Foreskin keratinocyte (primary cell): ENCODE measurements at places on chromosomes 3 and 15.

DNA sequence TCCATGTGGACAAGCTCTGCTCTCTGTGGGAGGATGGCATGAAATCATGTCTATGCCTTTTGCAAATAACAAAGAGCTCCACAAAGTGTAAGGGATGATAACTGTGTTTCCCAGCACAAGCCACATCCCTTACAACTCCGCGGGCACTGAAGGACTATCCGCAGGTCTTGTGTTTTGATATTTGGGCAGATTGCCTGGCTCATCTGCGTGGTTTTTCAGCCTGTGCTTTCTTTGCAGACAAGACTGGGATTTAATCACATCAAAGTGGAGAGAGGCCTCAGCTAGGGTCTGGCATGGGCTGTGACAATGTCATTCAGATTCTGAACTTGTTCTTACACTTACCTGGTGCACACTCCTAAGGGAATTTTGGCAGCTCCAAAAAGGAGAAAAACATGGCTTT is 30.2 kb upstream of the CA12 start:
- no peak for DNase-seq

DNA sequence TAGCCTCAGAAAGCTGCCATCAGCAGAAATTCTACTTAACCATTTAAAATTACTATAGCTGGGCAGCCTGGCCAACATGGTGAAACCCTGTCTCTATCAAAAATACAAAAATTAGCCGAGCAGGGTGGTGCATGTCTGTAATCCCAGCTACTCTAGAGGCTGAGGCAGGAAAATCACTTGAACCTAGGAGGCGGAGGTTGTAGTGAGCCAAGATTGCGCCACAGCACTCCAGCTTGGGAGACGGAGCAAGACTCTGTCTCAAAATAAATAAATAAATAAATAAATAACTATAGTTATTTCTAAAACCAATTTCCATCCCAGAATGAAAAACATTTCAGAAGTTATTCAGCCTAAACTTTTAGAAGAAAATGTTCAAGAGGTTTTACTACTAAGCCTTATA is 25.1 kb downstream of the LRRFIP2 start:
- DNase-seq = no peak

DNA sequence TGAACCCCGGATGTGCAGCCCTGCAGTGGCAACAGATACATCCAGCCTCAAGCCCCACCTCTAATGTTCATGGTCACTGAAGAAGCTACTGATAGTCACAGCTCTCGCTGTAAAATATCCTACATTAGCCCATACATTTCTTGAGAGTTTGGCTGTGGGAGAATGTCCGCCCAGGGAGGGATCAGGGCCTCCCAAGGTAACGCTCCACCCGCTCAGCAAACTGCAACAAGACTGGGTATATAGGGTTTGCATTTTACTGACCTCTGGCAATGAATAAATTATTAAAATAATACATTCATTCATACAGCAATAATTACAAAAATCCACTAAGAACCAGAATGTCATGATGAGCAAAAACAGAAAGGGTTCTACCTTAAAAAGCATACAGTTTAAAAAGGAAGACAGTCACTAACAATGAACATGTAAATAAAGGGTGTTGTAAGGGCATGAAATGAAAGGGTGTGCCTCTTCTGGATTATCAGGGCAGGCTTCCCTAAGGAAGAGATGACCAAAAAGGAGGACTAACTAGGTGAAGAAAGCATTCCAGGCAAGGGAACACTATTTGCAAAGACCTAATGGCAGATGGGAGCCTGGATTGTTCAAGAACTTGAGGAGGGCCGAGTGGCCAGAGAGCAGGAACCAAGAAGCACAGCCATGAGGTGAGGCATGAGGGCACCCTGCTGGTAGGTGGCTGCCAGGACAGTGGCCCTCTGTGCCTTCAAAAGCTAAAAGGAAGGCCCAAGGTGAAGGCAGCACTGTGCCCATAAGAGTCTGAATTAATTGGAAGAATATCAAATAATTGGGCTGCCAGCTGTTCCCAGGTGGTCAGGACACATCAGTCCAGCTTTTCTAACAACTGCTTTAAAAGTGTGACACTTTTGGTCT is 28.1 kb upstream of the CTDSPL start:
- no peak for DNase-seq

GRCh38 chr3:40846451-40846850 is 321.7 kb downstream of the ZNF621 start:
- DNase-seq = no peak

- DNase-seq = no peak
Measured at GRCh38 chr15:68387381-68388143, 44.4 kb downstream of the ITGA11 start.

GRCh38 chr15:77692614-77693013 is 59.9 kb upstream of the LINGO1 start:
- no peak for DNase-seq

DNA sequence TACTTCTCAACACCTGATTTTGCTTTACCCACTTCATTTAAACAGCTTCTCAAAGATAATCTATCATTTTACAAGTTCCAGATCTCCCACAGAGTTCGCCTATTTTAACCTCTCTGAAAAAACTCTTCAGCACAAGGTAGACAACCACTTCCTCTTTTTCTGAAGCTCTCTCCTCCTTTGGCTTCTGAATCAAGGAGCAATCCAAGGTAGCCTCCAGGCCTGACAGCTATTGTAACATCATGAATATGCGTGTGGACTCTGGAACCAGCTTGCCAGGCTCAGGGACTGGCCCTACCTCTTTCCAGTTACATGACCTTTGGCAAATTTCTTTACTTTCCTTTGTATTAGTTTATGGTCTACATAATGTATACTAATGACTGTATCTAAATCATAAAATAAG is 405.9 kb upstream of the ZNF385D start:
- no peak for DNase-seq

- DNase-seq = no peak
Measured at GRCh38 chr3:72633121-72633520, 215.1 kb downstream of the SHQ1 start.

DNA sequence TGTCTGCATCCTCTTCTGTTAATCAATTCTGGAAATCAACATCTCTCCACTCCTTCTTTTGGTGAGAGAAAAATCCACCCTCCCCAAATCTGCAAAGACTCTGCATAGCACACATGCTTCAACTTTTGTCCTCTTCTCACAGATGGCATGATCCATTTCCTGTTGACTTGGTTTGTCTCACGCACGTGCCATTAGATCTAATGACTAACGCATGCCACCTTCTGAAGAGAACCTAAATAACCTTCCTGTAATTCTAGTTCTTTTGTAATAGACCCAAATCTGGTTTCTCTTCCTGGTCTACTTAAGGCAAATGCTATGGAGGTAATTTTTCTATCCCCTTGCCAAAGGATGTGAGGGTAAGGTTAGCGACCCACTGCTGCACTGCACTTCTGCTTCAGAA is 51.0 kb upstream of the ATOSA start:
- peak; percentile 63 for DNase-seq

GRCh38 chr3:195407531-195408409 is 35.0 kb downstream of the ACAP2 start:
- DNase-seq = no peak

- DNase-seq = no peak
Measured at GRCh38 chr3:102078854-102079808, 229.8 kb downstream of the NFKBIZ start.

DNA sequence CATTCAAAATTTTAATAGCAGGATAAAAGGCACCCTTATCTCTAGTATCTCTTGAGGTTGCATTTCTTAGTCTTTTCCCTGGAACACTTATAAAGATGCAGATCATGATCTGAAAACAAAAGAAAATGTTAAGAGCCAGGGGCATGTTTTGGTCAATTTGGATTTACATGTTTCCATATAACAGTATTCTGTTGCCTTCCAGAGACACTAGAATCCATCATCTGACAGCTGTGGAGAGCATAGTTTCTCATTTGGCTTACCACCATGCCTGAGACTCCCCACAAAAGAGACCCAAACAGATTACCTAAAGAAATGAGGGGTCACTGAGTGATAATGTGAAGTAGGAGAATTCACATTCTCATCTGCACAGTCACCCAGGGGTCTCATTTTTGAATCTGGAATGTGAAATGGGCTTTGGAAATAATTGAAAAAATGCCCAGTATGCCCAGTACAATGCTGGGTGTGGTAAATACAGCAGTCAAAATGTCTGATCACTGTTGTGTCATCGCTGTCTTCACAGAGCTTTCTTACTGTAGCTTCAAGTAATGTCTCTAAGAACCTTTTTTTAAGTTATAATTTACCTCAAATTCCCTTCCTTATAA is 79.9 kb upstream of the ZBTB20 start:
- DNase-seq = no peak

- DNase-seq = peak; percentile 87
Measured at GRCh38 chr15:29937956-29938355, 115.7 kb upstream of the TJP1 start.

DNA sequence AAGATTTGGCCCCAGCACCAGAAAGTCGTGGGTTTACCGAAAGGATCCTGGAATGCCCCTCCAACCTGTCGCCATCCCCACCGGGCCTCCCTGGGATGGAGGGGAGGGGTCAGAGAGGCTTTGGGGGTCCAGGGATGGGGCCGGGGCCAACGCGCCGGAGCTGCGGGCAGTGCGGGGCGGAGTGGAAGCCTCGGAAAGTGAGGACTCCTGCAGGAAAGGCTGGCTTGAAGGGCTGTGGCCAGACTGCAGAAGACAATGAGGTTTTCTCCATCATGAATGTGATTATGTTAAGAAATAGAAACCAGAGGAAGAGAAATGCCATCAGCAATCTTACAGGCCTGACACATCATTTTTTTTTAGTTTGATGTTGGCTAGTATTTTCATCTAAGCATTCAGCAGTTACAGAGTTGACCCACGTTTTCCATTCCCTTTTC is 738 bp downstream of the YEATS2 start:
- no peak for DNase-seq

GRCh38 chr3:72017935-72018334 is 233.0 kb upstream of the PROK2 start:
- DNase-seq = no peak

DNA sequence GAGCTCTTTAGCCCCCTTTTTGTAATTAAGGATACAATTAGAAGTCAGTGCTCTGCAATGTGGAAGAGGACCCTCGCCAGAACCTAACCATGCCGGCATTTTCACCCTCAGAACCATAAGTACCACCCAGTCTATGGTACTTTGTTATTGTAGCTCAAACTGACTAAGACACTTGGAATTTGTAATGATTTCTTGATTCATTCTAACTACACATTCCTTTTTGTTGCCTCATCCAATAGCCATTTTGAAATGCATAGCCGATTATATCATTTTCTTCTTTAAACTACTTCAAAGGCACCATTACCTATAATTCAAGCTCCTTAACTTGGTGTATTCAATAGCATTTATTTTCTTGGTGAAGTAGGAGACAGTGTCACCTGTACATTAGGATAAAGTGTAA is 61.4 kb downstream of the GLB1 start:
- peak; percentile 65 for DNase-seq
